ENCODE measurements at places on chromosomes 13 and 19.

DNA sequence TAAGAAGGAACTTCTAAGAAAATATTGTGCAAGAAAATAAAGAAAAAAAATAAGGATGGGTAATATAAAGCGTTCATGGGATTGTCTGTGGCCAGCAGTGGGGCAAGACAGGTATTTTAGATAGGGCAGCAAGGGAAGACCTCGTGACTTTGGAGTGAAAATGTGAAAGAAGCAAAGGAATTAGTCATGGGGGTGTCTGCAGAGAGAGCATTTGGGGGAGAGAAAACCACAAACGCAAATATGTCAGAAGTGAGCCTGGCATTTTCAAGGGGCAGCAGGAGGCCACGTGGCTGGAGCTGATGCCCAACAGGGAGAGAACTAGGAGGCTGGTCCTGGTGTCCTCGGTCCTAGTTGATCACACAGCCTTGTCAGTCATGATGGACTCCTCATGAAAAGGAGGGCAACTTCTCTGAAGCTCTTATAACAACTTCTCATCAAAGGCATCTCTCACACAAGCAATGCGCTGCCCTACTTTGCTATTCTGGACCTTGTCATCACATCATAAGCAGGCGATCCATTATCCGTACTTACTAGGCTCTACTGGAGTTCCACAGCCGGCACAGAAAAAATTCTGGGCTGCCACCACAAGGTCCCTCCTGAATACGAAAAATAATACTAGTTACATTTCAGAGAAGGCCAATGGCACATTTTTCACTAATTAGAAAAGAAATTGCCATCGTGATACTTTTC, 31.0 kb downstream of the RUBCNL start:
- DNase-seq = no peak

GRCh38 chr19:35521124-35521743, 6.9 kb downstream of the SBSN start:
- no peak for DNase-seq

GRCh38 chr13:25709088-25709487, 337.3 kb downstream of the ATP8A2 start:
- no peak for DNase-seq

GRCh38 chr13:97226788-97227627, 4.9 kb downstream of the MBNL2 start:
- DNase-seq = no peak

DNA sequence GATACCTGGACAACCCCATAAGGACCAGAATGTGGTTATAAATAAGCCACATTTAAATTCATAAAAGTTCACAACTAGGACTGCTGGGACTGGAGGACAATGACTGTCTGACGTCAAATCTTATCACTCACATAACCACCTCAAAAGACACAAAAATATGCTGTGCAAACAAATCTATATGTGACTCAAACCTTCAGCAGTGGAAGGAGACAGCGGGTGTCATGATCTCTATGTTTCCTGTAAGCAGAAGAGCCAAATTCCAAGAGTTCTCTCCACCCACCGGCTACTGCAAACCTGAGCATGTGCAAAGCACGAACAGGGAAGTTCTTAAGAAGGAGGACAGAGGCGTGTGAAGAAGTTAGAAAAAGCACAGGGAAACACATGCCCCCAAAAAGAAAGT, 113.2 kb downstream of the MYCBP2 start:
- no peak for DNase-seq

DNA sequence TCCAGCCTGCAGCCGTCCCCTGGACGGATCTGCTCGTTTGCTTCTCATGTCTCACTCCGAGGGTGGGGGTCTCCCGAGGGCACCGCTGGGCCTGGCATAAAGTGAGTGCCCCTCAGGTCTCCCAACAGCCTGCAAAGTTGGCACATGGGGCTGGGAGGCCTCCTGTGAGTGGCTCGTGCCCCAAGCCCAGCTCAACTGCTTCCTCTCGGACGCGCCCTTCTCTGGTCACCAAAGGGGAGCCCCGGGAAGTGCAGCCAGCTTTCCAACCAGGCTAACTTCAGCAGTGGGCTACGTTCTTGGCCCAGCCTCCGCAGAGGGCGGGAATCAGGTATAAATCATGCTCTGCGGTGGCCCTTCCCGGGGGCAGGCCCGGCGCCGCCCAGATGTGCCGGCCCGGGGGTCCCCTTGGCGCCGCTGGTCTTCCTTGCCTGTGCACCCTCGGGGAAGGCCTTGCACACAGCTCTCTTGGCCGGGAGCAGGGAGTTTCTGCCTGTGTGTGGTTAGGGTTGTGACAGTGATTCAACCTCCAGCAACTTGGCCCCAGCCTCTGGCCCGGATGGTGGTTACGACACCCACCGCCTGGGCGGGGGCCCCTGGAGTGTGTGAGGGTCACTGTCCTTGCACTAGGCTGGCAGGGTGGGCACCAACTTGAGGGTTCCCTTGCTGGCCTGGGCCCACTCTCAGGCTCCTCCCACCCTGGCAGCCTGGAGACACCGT, 20.7 kb downstream of the CEBPG start:
- DNase-seq = peak; percentile 95

DNA sequence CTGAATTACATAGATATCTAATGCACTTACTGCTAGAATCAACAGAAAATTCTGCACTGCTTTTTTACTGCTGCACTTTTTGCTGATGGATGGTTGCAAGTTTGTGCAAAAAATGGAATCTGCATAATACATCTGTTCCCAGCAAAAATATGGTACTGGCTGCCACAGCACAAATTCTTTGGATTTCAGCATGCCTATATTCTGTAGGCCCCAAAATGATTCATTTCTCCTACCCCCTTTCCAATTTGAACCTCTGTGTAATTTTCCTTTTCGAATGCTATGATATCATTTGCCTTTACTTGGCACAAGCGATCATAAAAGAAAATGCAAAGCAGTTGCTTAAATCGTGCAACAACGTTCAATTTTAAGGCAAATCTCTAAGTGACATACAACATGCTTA, 524.2 kb upstream of the NBEA start:
- no peak for DNase-seq

DNA sequence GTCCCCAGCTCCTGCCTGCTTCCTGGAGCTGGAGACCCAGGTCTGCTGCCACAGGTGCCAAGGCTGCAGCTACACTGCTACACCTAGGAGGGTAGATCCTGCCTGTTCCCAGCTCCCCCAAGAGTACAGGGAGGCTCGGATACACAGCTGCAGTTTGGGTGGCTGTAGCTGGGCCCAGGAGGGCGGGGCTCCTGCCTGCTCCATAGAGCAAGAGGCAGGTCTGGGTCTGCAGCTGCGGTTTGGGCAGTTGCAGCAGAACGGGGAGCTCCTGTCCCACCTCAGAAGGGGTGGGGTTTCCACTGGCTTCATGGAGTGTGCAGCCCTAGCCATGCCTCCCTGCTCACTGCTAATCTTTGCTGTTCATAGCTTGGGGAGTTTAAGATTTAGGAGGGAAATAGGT, 199.0 kb downstream of the NUFIP1 start:
- DNase-seq = no peak

- no peak for DNase-seq
Measured at GRCh38 chr19:44572581-44572900, 40.8 kb upstream of the IGSF23 start.

DNA sequence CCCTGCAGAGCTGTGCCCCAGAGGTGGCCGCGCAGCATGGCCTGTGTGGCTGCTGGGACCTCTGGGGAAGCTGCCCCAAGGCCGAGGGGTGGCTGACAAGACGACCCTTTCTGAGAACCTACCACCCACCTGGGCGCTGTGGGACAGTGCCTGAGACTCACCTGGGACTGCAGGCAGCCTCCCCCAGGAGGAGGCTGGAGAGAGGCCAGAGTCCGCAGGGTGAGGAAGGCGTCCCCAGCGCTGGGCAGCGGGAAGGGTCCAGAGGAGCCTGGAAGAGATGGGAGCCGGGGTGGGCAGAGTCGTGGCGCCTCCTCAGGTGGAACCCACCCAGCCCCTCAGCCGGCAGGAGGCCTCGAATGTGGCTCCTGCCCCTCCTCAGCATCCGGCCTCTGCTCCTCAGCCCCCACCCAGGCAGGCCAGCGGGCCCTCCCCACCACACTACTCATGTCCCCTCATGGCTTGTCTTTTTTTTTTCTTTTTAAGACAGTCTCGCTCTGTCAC, 25.3 kb downstream of the CILP2 start:
- no peak for DNase-seq

- DNase-seq = no peak
Measured at GRCh38 chr13:110301083-110301482, 5.9 kb downstream of the COL4A1 start.

GRCh38 chr13:100506154-100506553, 82.4 kb downstream of the GGACT start:
- DNase-seq = no peak

DNA sequence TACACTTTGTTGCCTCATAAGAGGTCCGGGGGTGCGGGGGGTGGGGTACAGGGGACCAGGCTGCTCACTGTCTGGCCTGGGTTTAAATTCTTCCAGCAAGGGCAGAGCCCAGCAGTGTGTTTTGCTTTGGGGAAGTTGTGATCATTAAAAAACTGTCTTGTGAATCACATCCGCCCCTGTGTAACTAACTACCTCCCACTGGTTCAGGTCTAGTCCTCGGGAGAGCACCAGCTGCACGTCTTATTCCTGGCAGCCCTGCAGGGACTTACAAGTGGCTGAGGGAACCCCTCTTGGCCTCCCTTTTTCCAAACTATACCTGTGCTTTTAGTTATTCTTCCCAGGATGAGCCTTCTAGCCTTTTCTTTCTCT, 127.5 kb downstream of the SIPA1L3 start:
- DNase-seq = no peak

- DNase-seq = no peak
Measured at GRCh38 chr19:11012507-11012906, 51.7 kb downstream of the SMARCA4 start.

DNA sequence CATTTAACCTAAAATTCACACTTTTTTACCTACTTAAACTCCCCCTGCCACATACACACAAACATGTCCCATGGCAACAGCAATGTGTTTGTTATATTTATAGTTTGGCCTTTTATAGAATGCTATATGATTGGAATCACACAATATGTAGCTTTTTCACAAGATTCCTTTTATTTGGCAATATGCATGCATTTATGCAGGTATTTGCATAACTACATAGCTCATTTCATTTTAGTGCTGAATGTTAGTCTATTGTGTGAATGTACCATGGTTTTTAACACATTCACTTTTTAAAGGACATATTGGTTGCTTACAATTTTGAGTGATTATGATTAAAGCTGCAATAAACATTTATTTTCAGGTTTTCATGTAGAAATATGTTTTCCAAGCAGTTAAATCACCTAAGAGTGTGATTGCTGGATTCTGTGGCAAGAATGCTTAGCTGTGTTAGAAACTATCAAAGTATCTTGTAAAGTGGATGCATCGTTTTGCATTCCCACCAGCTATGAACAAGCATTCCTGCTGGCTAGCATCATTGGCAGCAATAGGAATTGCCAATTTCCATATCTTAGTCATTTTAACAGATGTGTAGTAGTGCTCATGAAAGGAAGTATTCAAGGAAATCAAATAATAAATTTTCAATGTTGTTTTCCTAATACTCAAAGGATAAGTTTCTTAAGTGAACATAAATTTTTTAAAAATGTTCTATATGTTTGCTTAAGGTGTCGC, 557.0 kb downstream of the SLITRK1 start:
- DNase-seq = peak; percentile 67

GRCh38 chr19:37999309-38000213, 92.6 kb downstream of the SIPA1L3 start:
- DNase-seq = peak; percentile 93

- no peak for DNase-seq
Measured at GRCh38 chr13:98420554-98421175, 156.2 kb downstream of the STK24 start.

DNA sequence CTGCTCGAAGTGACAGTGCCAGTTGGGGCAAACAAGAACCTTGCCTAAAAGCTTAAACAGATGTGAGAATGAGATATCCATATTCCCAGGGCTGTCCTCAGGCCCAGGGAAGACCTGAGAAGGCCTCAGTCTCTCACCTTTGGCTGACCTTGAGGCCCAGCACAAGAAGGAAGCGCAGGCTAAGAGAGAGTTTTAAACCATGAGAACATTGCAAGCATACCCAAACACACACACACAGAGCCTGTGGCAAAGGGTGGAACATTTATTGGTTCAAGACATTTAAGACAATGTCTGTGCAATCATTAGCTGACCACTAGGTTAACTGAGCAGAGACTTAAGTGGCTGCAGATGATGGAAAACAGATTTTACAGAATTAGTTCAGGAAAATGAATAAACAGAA, 248.2 kb downstream of the NBEA start:
- DNase-seq = no peak

GRCh38 chr13:75305059-75305458, 176.9 kb downstream of the TBC1D4 start:
- no peak for DNase-seq

GRCh38 chr19:7850000-7850813, 20.2 kb downstream of the EVI5L start:
- no peak for DNase-seq

GRCh38 chr13:106530171-106530851, 5.2 kb downstream of the EFNB2 start:
- no peak for DNase-seq

- DNase-seq = no peak
Measured at GRCh38 chr13:99847318-99847750, 124.2 kb downstream of the ZIC5 start.

- no peak for DNase-seq
Measured at GRCh38 chr19:14519860-14520407, 1.7 kb upstream of the DNAJB1 start.

GRCh38 chr13:111177081-111177711, 62.1 kb downstream of the ARHGEF7 start:
- DNase-seq = no peak

GRCh38 chr19:28419312-28419711, 793.6 kb downstream of the UQCRFS1 start:
- DNase-seq = no peak

DNA sequence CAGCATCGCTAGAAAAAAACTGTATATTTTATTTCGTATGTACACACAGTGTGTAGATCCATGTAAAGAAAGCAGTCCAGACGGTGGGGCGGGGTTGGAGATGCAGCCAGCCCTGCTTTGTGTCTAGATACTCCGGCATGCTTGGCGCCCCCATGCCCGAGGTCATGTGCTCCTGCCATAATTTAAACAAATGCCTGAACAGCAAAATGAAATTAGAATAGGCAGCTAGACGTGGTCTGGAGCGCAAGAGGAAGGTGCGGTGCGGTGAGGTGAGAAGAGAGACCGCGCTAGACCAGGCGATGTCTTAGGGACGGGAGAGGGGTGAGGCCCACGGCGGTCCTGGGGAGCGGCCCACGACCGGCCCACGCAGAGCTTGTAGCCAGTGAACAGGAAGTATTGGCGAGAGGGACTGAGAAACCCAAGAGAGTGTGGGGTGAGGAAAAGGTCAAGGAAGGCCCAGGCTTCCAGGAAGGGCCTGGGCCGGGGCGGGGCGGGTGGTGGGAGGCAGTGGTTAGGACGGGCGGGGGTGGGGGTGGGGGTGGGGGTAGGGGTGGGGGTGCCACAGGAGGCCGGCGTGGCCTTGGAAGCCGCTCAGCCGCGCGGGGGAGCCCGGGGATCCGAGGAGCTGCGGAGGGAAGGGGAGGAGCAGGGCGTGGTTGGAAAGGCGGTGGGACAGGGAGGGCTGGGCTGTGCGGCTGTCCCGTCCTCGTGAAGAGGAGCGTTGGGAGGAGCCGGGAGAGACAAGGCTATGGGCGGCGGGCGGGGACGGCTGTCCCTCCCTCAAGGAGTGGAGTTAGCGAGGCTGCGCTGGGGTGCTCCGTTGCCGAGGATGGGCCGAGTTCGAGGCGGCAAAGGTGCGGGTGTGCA, 254.7 kb upstream of the SGCG start:
- peak; percentile 60 for DNase-seq

Data from GM03348 (cell line).